Brain pericyte (primary cell): ENCODE measurements at places on chromosomes 4 and X.

DNA sequence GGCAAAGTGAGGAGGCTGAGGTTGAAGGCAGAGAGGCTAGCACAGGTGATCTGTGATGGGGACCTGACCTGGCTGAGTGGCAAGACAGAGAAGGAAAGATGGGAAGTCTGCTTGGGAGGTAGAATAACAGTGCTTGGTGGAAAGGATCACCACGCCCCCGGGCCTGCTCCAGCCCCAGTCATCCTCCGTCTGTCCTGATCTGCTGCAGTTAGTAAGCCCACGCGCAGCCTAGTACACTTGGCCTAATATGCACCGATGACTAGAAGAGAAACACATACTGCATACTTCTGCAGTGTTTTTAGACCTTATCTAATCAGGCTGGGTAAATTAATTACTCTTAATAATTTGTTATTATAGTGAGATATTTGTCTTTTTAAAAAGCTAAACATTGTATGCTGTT is 103.7 kb upstream of the KLF3 start:
- no peak for DNase-seq

- DNase-seq = no peak
Observed at GRCh38 chr4:142267101-142267500, 579.0 kb downstream of the INPP4B start.

DNA sequence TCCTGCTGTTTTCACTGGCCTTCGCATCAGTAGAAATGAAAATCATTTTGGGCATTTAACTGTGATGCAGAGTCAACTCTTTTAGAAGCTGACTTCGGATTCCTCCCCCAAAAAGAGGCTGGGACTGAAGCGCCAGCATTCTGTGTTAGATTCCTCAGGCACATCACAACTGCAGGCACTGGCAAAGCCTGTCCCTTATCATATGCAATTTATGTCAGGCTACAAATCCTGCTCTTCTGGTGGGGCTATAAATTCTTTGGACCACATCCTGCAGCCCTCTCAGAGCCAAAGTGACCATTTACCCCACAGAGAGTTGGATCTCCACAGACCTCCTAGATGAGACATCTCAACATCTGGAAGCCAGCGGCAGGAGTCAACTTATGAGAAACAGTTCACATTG is 138.4 kb downstream of the CBR4 start:
- DNase-seq = no peak

DNA sequence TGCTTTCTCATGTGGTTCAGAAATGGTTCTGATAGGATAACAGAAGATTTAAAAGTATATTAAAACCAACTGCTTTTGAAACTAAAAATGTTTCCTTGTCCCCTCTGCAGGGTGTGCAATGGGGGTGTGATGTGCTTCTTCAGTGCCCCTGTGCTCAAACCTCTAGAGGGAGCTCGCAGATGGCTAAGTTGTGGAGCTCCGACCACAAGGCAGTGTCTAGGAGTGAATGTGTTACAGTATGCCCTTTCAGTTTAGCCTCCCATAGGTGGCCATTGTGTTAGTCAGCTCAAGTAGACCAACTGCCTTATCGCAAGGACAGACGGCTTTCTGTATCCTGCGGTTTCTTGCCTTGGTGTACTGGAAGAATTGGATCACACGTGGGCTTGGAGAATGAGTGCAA is 130.5 kb downstream of the TENT5D start:
- DNase-seq = no peak

- no peak for DNase-seq
Observed at GRCh38 chrX:70445951-70446350, 1.3 kb downstream of the DLG3 start.

DNA sequence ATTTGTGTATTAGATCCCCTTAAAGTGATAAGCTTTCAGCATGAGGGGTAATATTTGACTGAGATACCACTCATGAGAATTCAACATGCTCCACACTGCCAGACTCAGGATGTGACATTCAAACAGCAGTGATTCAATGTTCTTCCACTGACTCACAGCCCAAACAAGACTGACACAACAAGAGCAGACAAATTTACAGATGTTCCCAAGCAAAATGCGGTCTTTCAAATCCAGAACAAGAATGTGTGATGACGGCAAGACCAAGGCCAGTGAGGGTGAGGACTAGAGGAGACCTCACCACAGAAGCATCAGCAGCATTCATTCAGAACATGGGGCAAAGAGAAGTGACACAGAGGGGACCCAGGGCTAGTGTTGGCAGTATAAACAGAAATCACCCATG is 99.3 kb upstream of the GRIA3 start:
- no peak for DNase-seq

DNA sequence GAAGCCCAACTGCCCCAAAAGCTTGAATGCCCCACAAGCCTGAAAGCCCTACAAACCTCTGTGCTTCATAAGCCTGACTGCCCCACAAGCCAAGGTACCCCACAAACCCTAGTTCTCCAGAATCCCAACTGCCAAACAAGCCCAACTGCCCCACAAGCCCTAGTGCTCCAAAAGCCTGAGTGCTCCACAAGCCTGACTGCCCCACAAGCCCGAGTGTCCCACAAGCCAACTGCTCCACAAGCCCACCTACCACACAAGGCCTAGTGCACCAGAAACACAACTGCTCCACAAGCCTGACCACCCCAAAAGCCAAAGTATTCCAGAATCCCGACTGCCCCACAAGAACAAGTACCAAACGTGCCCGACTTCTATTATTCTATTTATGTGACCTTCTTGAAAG is 13.6 kb upstream of the HSFX3 start:
- no peak for DNase-seq

GRCh38 chr4:93749292-93749761 is 79.2 kb upstream of the ATOH1 start:
- DNase-seq = no peak
